Caco-2 (cell line): ENCODE measurements at places on chromosomes 13 and 19. TPM values are rescaled to one million over a fixed set of nuclear protein-coding genes. Genes with fewer than 3 reads are reported as not detected.

DNA sequence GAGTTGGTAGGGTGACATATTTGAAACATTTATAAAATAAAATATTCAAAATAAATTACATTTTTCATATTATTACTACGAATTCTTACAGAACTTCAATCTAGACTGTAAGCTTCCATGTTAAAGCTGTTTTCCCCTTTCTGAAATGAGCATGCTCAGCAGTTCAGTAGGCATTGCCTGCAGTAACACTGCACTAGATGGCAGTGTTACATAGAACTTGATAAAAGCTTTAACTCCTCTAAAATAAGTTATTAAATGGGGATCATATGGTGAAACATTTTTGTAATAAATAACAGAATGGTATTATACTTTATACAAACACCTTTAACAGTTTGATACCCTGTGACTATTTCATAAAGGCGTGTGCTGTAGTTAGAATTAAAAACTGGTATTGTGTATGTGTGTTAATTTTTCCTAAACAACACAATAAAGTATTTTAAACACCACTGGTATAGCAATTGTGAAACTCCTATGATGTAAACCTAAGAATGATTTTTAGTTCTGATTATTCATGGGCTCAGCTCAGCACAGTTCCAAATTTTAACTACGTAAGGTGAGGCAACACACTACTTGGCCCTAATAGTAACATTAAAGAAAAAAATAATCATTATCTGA is 11.6 kb upstream of the GPR18 start:
- H3K27ac ChIP-seq: no peak overlapping the region
- H3K4me1 ChIP-seq: no peaks in the 10 kb centered on the region
- DNase-seq: peak; percentile 15
- H3K36me3 ChIP-seq: peaks cover 2% of the 10 kb centered on the region; the same call in 1 of the 2 replicates
- H3K27me3 ChIP-seq: no peaks in the 10 kb centered on the region

GRCh38 chr13:111183087-111183645 is 68.1 kb downstream of the ARHGEF7 start:
- H3K27ac ChIP-seq: no peak overlapping the region
- no peaks in the 10 kb centered on the region for H3K27me3 ChIP-seq
- no peak overlapping the region for H3K4me3 ChIP-seq
- H3K36me3 ChIP-seq: no peaks in the 10 kb centered on the region

- no peak overlapping the region for H3K27ac ChIP-seq
- no peaks in the 10 kb centered on the region for H3K36me3 ChIP-seq
- H3K4me3 ChIP-seq: no peak overlapping the region
- H3K4me1 ChIP-seq: no peaks in the 10 kb centered on the region
- H3K27me3 ChIP-seq: no peaks in the 10 kb centered on the region
These were observed 9.5 kb upstream of the SWSAP1 start for GRCh38 chr19:11364935-11365334.

COMP gene
- 0.14 and 0.16 TPM in 2 replicates for total RNA-seq

GRCh38 chr13:98467263-98467985 is 109.5 kb downstream of the STK24 start:
- H3K4me1 ChIP-seq: no peaks in the 10 kb centered on the region
- DNase-seq: no peak
- no peak overlapping the region for H3K4me3 ChIP-seq
- no peaks in the 10 kb centered on the region for H3K27me3 ChIP-seq

DNA sequence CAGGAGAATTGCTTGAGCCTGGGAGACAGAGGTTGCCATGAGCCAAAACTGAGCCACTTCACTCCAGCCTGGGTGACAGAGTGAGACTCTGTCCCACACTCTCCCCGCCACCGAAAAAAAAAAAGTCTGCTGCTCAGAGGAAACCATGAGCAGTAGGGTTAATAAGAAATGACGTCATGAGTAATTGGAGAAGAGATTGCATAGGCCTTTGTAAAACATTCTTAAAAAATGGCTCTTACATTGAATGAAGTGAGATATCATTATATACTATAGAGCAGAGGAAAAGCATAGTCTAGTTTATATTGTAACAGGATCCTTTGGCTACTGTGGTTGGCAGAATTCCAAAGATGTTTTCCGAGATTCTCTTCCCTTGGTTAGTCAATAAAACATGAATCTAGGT is 228.2 kb downstream of the PCDH20 start:
- H3K27me3 ChIP-seq: no peaks in the 10 kb centered on the region
- peaks cover 11% of the 10 kb centered on the region for H3K4me1 ChIP-seq
- no peak for DNase-seq
- no peak overlapping the region for H3K27ac ChIP-seq

DNA sequence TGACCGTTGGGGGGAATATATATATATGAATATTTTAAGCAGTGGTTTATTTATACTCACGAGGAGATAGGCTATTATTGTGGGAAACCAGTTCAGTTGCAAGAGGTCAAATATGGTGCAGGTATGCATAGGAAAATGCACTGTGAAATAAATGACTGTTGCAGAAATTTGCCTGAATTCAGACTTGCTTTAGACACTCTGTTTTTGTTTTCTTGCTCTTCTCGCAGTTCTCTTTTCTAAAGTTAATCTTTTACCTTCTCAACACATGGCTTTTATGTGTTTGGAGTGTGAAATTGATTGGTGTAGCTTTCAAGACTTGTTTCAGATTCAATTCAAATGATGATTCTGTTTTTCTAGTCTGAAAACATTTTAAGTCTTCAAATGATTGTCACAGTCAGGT is 109.7 kb downstream of the LRCH1 start:
- DNase-seq: no peak
- H3K27ac ChIP-seq: peak overlapping the region; percentile 80
- no peaks in the 10 kb centered on the region for H3K27me3 ChIP-seq

GRCh38 chr19:7970716-7971448 is 27.4 kb upstream of the TIMM44 start:
- H3K4me1 ChIP-seq: no peaks in the 10 kb centered on the region
- no peak overlapping the region for H3K27ac ChIP-seq
- DNase-seq: peak; percentile 68

F2RL3 gene
- total RNA-seq: not detected in 2 replicates

DNA sequence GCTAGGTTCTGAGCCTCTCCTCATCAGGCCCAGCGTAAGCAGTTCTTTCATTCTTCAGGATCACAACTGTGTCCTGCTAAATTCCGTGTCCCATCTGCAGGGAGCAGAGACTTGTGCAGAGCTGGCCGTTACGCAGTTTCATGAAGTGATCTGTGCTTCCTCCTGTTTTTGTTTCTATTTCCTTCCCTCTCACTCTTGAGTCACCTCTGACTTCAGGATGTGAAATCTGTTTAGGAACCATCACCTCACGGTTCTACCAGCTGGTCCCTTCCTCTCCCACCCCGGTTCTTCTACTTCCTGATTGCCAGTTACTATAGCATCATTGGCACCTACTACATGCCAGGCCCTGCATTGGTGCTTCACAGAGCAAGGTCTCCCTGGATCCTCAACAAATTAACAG is 8.5 kb downstream of the MAU2 start:
- no peak overlapping the region for H3K27ac ChIP-seq
- DNase-seq: no peak
- H3K4me1 ChIP-seq: no peaks in the 10 kb centered on the region
- H3K4me3 ChIP-seq: no peak overlapping the region
- H3K27me3 ChIP-seq: no peaks in the 10 kb centered on the region

DNA sequence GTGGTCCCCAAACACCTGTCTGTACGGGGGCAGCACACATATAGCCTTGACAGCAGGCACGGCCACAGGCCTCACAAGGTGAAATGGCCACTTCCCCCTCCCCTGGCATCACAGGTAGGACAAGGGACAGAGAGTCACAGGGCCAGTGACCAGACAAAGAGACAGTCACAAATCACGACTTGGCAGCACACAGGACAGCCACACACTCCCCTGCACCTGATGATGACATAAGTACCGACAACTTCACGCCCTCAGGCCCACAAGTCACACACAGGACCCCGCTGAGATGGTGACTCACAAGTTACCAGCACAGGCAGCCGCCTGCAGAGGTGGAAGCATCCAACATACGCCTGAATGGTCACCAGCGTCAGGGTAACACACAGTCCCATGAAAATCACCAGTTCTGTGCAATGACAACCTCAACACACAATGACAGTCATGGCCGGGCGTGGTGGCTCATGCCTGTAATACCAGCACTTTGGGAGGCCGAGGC is 16.5 kb downstream of the TYK2 start:
- H3K4me3 ChIP-seq: no peak overlapping the region
- DNase-seq: no peak
- no peaks in the 10 kb centered on the region for H3K4me1 ChIP-seq
- H3K36me3 ChIP-seq: peaks cover 4% of the 10 kb centered on the region
- H3K27me3 ChIP-seq: no peaks in the 10 kb centered on the region
- H3K27ac ChIP-seq: no peak overlapping the region

- no peaks in the 10 kb centered on the region for H3K36me3 ChIP-seq
- peaks cover 72% of the 10 kb centered on the region for H3K4me1 ChIP-seq
- H3K27ac ChIP-seq: peak overlapping the region; percentile 87
- DNase-seq: peak; percentile 96
- H3K4me3 ChIP-seq: no peak overlapping the region
These were observed 19.2 kb downstream of the CEACAM6 start for GRCh38 chr19:41774515-41774980.

DNA sequence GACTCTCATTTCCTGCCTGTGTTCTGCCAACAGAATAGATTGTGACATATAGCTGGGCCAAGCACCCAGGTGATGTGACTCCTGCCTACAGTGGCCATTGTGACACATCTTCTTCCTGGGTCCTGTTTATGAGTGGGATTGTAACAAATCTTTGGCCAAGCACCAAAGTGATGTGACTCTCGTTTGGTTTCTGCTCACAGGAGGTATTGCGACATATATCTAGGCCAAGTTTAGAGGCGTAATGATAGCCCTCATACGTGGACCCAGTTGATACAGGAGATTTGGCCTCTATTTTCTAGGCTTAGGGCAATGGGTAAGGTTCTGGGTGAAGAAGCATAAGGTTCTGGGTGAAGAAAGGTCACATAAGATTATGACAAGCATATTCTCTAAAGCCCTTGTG is 76.2 kb downstream of the ZNF208 start:
- H3K36me3 ChIP-seq: no peaks in the 10 kb centered on the region
- no peaks in the 10 kb centered on the region for H3K27me3 ChIP-seq
- no peak overlapping the region for H3K27ac ChIP-seq
- DNase-seq: no peak

DNA sequence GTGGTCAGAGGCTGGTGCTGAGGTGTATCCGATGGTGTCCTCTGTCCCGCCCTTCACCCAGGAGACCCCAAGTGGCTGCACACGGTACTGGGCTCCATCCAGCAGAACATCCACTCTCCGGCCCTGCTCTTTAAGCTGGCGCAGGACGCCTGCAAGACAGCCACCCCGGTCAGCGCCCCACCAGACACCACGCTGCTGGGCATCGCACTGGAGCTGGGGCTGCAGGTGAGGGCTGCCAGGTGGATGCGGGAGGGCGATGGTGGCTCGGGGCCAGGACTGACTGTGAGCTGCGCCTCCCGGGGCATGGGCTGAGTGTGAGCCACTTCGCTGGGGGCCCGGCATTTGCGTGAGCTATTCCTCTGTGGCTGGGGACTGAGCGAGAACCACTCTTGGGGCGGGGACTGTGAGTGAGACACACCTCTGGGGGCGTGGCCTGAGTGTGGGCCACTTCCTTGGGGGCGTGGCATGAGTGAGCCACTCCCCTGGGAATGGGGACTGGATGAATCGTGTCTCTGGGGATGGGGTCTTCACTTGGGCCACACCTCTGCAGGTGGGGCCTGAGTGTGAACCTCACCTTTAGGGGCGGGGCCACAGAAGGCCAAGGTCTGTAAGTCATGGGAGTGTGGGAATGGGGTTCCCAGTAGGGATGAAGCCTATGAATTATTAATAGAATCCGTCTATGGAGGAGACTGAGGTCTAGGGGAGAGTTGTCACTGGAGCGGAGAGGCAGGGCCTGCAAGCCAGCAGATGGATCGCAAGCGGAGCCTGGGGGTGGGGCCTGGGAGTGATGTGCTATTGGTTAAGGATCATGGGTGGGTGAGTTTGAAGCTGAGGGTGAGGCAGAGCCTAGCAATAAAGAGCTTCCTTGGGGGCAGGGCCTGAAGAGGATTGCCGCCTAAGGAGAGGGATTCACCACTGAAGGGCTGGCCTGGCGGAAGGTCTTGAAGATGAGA is 30.5 kb downstream of the ZSWIM4 start:
- peak; percentile 57 for DNase-seq
- no peaks in the 10 kb centered on the region for H3K27me3 ChIP-seq
- peak overlapping the region; percentile 61 for H3K27ac ChIP-seq
- no peaks in the 10 kb centered on the region for H3K36me3 ChIP-seq
- no peak overlapping the region for H3K4me3 ChIP-seq
- H3K4me1 ChIP-seq: peaks cover 4% of the 10 kb centered on the region; the same call in 1 of the 2 replicates

DNA sequence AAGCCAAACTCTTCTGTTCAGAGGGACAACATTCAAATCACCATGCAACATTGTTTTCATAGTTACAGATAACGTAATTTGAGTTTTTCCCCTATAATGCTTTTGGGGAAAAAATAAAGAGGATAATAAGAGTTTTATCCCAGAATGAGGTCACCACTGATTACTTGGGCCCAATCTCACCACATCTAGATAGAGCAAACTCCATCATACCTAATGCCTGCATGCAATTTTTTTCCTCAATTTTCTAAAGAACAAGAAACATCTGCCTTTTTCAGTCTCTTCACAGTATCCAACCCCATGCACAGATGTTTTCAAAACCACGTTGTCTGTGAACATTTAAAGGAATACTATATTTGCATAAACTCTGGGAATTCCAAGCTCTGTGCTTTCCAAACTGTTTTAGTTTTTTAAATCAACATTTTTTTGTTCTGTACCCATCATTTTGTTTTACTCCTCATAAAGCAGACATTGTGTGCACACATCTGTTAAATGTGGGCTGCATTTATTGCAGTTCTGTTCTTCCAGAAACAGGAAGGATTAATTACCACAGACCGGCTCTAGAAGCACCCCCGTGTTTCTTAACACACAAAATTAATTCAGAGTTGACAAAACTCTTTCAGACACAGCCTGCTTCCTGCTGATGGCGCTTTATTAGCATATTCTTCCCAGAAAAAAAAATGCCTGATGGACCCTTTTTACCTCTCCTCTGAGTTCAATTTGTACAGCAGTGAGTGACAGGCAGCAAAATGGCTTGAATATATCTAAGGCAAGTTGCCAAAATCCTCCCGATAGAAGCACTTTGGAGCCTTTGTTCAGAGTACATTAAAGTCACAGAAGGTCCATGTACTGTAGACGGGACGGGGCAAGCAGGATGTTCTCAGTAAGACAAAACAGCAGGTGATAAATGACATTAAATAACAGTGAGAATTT is 1171.9 kb downstream of the EFNB2 start:
- H3K4me1 ChIP-seq: no peaks in the 10 kb centered on the region
- H3K36me3 ChIP-seq: no peaks in the 10 kb centered on the region
- H3K27ac ChIP-seq: no peak overlapping the region
- H3K4me3 ChIP-seq: no peak overlapping the region
- DNase-seq: no peak

GRCh38 chr19:50313812-50314536 is 15.2 kb downstream of the KCNC3 start:
- peak overlapping the region; percentile 52 for H3K27ac ChIP-seq
- H3K27me3 ChIP-seq: no peaks in the 10 kb centered on the region; the same call in 1 of the 2 replicates
- DNase-seq: peak; percentile 48
- peak overlapping the region; percentile 11 for H3K4me3 ChIP-seq

TMEM86B gene
- 18.0 and 21.2 TPM in 2 replicates for total RNA-seq
